ENCODE measurements at places on chromosomes 12 and 14. TPM values are rescaled to one million over a fixed set of nuclear protein-coding genes. Genes with fewer than 3 reads are reported as not detected.

The GPX2 gene
- 172 TPM for total RNA-seq

The TMEM132C gene
- 0.78 TPM for total RNA-seq

- DNase-seq, result no peak
These were observed 141.7 kb downstream of the RIMBP2 start for GRCh38 chr12:130574402-130574801.

GRCh38 chr12:25557830-25558436 is 4.8 kb upstream of the LMNTD1 start:
- DNase-seq, result peak; percentile 9

GRCh38 chr12:132587781-132588180 is 22.6 kb downstream of the LRCOL1 start:
- DNase-seq, result no peak

GRCh38 chr12:94091624-94092023 is 56.8 kb upstream of the PLXNC1 start:
- no peak for DNase-seq

GRCh38 chr14:69693145-69693544 is 73.8 kb upstream of the SRSF5 start:
- DNase-seq, result peak; percentile 56

GRCh38 chr14:22522466-22522957 is 66.5 kb downstream of the DAD1 start:
- no peak for DNase-seq
